ENCODE measurements at places on chromosomes 7 and 10.
A peak's percentile ranks its signal among the peaks of the same experiment; 100 is the strongest.

DNA sequence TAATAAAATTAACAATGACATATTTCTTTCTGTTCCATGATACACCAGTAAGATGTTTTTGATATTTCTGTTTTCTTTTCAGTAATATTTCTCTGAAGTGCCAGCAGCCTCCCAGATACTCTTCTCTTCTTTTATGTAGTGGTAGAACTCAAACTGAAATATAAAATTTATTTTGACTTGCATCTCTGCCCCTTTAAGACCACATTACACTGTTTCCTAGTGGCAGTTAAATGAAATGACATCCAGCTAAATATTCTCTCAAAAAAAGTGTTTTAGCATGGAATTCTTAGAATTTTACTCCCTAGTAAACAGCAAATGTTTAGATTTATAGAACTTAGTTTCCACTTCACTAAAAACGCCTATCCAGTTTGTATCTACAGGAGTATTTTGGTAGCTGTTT is 237.2 kb upstream of the MTPN start:
- no peak for DNase-seq

DNA sequence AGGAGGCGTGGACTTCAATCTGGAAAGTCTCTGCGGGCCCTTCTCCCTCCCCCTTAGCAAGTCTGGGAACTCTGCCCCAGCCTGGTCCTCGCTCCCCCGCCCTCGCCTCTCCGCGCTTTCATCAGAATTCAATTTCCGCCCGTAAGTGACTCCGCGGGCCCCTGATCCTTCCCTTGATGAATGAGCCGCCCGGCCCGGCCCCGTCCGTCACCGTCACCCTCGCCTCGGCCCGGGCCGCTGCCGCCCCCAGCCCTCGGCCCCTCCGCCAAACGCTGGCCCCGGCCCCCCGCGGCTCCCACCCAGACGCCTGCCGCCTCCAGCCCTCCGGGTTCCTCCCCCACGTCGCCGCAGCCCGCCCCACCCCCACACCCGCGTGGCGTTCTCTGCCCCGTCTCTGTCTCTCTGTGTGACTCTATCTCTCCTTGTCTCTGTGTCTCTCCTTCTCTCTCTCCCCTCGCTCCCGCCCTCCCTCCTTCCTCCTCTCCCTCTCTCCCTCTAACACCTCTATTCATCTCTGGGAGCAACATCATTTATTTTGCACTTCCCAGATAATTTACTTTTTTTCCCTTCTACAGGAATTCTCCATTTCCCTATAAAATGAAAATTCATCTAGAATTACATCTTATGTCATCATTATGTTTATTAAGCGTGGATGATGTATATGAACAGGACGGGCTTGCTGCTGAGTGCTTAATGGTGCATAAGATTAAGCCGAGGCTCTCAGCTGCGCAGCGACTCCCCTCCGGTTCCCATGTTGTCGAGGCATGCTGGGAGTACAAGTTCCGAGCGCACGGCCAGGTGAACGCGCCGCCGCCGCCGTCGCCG is 91.2 kb upstream of the PAX2 start:
- peak; percentile 84 for DNase-seq

GRCh38 chr7:66362136-66362535 is 157.0 kb downstream of the TPST1 start:
- no peak for DNase-seq

DNA sequence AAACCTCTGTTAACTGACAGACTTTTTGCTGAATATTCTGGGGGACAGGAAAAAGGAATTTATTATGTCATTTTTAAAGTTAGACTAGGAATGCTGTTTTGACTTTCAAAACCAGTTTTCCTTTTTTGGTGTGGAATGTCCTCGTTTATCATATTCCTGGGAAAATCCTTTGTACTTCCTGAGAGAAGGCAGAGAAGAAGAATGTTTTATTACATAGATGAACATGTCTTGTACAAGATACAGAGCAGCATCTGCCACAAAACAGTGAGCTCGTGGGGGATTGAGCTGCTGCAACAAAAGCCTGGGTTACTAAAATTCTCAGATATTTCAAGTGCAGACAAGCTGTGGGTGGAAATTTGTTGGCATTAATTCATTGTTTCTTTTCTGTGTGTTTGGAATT is 20.2 kb downstream of the MCU start:
- DNase-seq, result no peak

GRCh38 chr10:14536241-14537213 is 205.8 kb upstream of the FRMD4A start:
- DNase-seq, result no peak

Data from right lung (tissue), 10 donors.